ENCODE measurements at places on chromosomes 2 and 18.

GRCh38 chr2:10192392-10193015 lies 70.0 kb downstream of the RRM2 start:
- no peak for DNase-seq

- DNase-seq, result no peak
Observed at GRCh38 chr2:161981679-161982250, 92.2 kb downstream of the DPP4 start.

DNA sequence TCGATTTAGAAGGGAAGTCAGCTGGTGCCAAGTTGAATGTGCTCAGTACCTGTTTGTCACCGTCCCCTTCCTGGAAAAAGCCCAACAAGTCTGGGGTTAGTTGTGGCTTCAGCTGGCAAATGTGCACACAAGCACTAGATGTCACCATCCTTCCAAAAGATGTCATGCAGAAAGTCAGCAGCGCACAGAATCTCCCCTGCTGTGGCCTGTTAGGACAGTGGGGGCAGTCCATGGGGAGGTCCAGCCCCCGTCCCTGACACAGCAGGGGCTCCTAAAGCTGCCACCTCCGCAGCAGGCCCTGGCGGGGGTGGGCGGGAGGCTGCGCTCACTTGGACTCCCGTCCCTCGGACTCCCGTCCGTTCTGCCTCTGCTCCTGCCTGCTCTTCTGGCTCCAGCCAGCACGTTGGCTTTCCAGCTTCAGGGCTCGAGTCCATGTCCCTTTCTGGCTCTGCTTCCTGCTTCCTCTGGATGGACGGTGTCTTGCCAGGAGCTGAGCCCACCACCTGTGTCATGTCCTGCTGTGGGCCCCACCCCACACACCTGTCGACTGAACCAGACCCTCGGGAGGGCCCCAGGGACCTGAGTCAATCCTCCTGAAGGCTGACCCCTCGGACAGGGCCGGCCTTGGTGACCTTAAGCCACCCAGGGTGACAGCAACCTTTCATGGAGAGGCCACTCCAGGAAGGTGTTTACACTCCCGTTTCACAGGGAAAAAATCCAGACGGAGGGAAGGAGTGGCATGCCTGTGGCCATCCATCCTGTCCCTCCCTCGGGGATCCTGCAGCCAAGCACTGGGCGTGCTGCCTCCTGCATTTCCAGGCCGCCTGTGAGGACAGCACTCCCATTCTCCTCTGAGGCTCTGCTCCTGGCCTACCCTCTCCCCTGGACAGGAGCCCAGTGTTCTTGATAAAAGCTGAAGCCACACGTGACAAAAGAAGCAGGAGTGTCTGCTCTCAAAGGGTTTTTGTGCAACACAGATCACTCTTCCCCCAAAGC lies 8.5 kb downstream of the RAB17 start:
- DNase-seq, result no peak

DNA sequence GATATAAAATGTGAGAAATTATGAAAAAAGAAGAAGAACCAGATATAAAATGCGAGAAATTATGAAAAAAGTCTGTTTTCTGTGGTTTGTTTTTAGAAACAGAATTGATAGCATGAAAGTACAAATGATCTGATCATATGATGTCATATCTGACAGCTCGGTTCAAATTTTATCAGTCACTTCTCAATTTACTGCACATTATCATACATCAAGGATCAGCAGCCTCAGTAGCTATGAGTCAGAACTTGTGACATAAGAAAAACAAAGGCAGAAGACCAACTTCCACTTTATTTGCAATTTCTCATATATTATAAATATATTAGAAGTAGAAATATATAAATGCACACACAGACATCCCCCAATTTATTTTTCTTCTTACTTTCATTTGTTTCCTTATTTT lies 634.0 kb downstream of the LRP1B start:
- DNase-seq, result no peak

DNA sequence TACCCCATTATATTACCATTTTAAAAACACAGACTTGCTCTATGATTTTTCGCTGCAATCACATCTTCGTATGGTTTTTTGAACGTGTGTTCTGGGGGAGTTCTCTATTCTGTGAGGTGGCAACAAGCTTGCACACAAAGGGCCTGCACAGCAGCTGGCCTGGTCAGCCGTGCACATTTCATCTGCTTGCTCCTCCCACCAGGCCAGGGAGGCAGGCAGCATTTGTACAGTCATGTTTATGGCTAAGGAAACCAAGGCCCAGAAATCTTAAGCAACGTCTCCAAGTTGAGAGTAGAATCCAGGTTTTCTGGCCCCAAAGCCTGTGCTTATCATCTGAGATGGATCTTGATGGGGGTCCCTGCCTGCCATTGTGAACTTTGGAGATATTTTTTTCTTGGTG lies 106.4 kb upstream of the SMIM21 start:
- DNase-seq, result no peak

DNA sequence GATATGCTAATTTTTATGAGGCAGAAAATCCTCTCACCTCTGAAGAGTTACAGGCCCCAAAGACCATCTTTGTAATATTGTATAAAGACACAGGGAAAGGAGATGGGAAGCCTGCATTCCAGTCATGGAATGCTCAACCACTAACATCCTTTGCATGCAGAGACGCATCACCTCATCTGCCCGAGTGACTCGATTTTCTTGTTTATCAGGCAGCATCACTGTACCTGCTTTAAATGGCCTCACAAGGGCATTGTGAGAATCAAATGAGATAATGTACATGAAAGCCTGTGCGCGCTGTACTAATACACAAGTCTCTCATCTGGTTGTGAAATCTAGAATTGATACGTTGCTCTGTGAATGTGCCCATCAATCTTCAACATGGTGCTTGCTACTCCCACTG lies 10.2 kb upstream of the TMEM247 start:
- no peak for DNase-seq

DNA sequence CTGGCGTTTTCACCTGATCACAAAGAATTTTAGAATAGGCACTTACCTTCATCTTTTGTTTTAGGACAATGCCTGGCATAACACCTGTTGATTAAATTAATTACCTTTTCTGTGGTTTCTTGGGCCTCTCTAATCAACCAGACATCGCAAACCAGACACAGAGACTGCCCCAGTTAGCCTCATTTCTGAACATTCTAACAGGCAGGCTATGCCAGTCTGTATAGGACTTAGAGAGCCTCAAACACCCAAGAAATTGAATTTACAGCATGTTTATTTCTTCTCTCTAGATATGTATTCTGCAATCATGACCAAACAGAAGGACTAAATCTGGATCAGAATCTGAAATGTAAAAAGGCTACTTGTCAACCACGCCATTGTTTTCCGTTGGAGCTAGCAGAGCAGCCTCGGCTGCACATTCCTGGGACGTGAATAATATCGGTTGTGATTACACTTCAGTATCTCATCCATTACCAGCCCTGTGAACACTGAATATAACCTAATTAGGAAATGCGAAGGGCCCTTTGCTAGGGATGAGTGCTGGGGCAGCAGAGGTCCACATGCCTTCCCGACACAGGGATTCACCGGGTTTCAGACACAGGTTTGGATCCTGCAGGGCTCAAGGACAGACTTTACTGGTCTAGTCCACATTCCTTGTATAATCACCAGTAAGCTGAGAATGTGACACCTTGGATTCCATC lies 17.5 kb upstream of the CDC42EP3 start:
- DNase-seq, result no peak

DNA sequence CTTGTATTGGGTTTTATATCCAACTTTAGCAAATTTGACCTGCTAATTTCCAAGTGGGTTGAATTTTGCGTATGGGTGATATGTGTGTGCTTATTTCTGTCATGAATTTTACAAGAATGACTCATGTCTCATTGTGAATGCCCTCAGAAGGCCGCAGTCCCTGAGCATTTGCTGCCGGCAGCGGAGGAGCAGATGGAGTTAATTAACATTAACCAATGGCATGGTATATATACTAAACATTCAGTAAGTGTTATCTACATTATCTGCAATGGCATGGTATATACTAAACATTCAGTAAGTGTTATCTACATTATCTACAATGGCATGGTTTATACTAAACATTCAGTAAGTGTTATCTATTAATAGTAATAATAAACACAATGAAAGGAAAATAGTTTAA lies 90.1 kb downstream of the DOK6 start:
- DNase-seq, result no peak

GRCh38 chr2:209368914-209369313 lies 54.9 kb upstream of the MAP2 start:
- DNase-seq, result no peak

DNA sequence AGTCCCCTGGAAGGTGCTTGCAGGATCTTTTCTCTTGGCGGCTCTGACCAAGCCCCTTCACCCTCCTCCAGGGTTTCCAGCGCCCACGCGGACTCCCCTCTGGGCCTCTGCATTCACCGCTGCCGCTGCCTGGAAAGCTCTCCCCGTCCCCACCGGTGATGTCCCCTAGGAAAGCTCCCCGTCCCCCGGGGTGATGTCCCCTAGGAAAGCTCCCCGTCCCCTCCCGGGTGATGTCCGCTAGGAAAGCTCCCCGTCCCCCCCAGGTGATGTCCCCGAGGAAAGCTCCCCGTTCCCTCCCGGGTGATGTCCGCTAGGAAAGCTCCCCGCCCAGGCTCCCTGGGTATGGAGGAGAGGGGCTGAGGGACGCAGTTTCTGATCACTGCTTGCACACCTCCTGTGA lies 27.9 kb downstream of the ZAP70 start:
- DNase-seq, result no peak

- no peak for DNase-seq
Observed at GRCh38 chr2:162581959-162582798, 238.2 kb downstream of the GCA start.

- DNase-seq, result no peak
Observed at GRCh38 chr2:235608200-235608887, 114.5 kb downstream of the AGAP1 start.

- DNase-seq, result no peak
Observed at GRCh38 chr2:46363535-46364170, 66.4 kb downstream of the EPAS1 start.

DNA sequence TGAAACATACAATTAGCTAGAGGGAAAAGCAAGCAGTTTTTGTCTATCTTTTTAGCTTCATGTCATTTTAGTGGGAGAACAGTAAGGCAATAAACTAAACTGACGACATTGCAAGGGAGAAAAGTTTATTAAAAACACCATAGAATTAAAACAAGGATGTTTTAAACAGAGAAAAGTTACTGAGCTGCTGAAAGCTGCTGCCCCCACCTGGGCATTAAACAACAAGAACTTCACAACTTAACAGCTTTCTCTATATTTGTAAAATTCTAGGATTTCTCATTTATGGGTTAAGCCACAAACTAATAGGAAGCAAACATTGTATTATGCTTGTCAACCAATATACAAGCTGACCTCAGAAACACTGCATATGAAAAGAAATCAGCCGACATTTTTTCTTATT lies 289.2 kb downstream of the ERBB4 start:
- no peak for DNase-seq

DNA sequence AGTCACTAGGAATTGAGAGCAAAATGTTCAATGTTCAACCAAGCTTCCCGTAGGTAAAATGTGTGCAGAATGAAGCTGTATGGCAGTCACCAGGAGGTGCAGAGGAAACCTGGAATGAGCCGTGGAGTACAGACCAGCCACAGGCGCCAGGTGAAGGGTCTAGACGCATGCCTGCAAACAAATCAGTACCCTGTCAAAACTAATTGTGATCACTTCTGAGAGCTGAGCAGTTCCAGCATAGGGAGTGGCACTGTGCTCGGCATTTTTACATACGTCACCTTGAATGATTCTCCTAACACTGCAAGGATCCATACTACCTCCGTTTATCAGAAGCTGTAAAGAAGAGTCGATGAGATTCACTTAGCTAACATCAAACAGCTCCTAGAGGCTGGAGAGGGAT lies 346.1 kb upstream of the ID2 start:
- DNase-seq, result no peak

DNA sequence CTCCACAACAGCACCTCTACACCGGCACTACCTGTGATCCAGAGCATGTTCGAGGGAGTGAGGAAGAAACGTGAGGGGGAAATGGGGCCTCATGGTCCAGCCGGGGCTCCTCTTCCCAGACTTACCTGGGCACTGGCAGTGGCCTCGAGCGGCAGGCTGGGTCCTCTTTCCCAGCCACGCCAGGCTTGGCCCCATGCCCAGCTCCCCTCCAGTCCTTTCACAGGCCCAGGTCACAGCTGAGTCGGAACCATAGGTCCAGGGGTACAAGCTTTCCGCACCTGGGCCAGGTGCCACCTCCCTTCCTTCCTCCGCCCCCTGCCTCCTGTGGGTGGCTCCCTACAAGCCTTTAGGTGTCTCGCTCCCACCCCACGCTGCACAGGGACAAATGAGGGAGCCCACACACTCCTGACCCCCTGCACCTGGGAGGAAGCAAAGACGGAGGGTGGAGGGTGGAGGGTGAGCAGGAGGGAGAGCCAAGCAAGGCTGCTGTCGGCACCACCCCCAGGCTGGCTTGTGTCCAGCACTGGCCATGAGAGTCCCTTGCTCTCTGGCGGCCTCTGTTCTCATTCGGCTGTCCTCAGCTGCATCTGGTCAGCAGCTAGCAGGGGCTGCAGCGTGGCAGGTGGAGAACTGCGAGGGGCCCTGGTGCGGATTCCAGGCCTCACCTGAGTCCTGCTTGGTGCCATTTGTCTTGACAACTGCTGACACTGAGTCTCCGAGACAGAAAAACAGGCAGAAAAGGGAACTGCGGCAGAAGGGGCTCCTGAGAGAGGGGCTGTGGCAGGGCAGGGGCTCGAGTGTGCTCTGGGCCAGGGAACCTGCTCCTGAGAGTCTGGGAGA lies 26.8 kb downstream of the ADRA2B start:
- no peak for DNase-seq

DNA sequence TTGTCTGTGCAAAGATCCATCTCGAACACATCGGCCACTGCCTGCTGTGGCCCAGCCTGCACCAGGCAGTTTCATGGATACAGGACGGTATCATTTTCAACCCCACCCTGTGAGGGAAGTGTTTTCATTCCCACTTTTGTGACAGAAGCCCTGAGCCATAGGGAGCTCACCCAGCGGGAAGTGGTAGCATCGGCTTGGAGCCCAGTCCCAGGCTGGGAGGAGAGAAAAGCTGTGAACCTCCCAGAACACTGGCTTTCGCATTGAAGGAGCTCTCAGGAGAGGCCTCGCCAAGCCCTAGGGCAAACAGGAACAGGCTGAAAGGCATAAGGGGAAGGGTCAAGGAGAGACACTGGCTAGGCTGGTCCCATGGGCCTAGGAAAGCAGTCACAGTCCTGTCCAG lies 166.1 kb downstream of the TFCP2L1 start:
- no peak for DNase-seq

DNA sequence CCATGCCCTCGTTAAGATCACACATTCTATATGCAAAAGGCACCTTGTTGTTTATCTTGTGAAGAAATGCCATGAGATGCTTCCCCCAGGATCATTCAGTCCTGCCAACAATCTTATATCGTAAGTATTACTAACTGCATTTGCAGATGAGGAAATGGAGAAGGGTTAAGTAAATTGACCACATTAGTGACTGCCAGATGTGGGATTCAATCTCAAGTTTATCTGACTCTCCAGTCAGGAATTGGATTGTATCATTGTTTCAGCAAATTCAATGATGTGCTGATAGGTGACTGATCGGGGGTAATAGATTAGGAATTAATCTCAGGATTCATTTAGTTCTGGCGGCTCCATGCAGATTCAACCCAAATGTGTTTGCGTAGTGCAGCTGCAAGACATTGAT lies 106.2 kb downstream of the CNTNAP5 start:
- no peak for DNase-seq

GRCh38 chr2:10046931-10047330 lies 3.6 kb downstream of the KLF11 start:
- no peak for DNase-seq
